ENCODE measurements at places on chromosomes 1 and 21. TPM values are rescaled to one million over a fixed set of nuclear protein-coding genes. Genes with fewer than 3 reads are reported as not detected.

- DNase-seq, result no peak
Measured at GRCh38 chr1:236836157-236836556, 41.1 kb downstream of the MTR start.

GRCh38 chr1:39509360-39510009 is 18.0 kb downstream of the BMP8A start:
- DNase-seq, result no peak

GRCh38 chr21:35075546-35075945 is 26.4 kb upstream of the RUNX1 start:
- no peak for DNase-seq

GRCh38 chr1:245418077-245418476 is 263.3 kb downstream of the KIF26B start:
- DNase-seq, result no peak

The HFM1 gene
- 4.6 TPM for total RNA-seq

GRCh38 chr1:167563579-167564246 is 10.2 kb upstream of the CREG1 start:
- DNase-seq, result no peak

DNA sequence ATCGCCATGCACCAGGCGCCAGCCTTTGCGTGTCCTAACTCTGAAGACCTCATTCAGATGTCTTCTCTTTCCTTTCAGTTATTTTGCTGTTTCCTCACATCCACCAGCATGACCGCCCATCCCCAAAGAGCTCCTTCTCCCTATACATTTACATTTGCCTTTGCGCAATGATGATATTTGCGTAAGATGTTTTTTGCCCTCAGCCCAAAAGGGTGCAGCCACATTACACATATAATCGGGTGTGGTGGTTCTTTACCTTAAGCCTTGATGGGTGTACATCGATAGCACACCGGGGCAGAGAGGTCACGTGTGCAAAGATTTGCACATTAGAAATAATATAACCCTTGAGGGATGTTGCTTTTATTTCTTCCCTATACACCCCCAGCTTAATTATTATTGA is 192.8 kb downstream of the HUNK start:
- DNase-seq, result no peak

DNA sequence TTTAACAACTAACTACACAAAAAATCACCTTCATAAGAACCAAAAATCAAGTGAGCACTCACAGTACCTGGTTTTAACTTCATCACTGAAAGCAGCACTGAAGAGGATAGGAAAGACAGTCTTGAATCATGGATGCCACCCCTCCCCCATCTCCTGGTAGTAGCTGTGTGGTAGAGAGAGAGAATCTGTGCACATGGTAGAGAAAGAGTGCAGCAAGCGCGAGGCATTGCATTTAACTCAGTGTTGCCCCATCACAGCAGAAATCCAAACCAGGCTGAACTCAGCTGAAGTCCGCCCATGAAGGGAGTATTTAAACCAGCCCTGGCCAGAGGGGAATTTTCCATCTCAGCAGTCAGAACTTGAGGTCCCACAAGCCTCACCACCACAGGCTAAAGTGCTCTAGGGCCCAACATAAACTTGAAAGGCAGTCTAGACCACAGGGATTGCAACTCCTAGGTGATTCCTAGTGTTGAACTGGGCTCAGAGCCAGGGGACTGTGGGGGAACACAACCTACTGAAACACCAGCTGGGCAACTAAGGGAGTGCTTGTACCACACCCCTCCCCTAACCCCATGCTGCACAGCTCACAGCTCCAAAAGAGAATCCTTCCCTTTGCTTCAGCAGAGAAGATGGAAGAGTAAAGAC is 38.4 kb downstream of the VAV3 start:
- DNase-seq, result no peak

The HHAT gene
- 3.8 TPM for total RNA-seq

DNA sequence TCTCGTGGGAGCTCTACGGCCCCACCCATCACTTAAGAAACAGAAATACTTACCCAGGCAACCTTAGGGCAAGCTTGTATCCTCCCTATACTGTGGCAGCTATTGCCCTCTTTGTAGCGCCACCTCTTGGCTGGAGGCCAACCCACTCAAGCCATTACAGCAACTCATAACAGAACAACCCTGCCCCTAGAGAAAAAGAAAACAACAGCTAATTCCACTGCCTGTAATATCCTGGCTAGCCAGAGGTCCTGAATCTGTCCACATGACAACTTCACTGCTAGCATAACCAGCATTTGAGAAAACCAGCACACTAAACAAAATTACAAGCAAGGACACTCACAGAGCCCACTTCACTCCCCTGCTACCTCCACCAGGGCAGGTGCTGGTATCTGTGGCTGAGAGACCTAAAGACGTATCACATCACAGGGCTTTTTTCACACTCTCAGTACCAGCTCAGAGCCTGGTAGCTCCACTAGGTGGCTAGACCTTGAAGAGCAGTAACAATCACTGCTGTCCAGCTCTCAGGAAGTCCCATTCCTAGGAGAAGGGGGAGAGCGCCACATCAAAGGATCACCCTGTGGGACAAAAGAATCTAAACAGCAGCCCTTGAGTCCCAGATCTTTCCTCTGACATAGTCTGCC is 14.5 kb upstream of the MX1 start:
- no peak for DNase-seq

DNA sequence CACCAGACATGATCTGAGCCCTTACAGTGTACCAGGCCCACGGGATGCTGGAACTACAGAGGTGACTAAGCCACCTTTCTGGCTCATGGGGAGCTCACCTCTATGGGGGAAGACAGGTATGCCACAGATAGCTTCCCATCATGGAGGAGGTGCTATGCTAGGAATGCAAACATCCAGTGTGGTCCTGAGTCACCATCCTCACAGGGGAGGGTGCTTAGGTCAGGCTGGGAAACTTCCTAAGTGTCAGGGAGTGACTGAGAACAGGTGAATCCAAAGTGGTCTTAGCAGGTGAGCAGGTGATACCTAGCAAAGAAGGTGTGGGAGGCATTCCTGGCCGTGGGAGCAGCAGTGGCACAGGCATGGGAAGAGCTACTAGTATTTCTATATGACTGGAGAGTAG is 8.6 kb upstream of the RASSF5 start:
- no peak for DNase-seq

The LRRC8C gene
- total RNA-seq, result 10.8 TPM

- DNase-seq, result no peak
Measured at GRCh38 chr1:202029171-202029665, 18.8 kb downstream of the ELF3 start.

The NIBAN1 gene
- total RNA-seq, result 44.2 TPM

DNA sequence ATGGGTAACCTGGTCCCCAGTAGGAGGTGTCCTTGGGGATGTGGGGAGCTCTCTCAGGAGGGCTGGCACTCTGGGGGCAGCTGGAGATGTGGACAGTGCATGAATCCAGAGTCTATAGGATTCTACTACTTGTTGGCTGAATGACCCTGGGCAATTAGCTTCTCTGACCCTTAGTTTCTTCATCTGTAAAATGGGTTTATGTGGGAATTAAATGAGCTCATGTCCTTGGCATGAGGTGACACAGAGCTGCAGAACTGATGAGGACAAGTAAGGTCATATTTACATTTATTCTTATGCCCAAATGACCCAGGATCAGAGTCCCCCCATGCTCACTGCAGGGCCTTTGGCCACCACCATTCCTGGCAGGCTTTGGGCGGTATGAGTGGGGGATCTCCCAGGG is 29.3 kb downstream of the FOXO6 start:
- DNase-seq, result no peak

GRCh38 chr1:7042322-7043190 is 257.3 kb downstream of the CAMTA1 start:
- no peak for DNase-seq

The UBE2U gene
- total RNA-seq, result not detected

DNA sequence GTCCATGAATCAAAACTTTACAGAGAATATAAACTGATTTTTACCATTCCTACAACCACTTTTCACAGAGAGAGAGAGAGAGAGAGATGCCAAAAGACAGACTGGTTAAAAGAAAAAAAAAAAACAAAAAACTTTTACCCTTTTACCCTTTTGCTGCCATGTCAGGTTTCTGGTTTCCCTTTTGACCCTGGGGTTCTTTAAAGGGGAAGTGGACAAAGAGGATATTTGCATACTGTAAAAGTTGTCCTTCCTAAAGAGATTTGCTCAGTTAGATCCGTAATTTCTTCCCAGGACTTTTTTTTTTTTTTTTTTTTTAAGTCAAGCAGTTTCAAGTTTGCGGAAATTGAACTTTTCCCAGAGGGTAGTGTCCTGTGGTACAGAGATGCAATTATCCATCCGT is 287.8 kb upstream of the RGS18 start:
- no peak for DNase-seq

- DNase-seq, result no peak
Measured at GRCh38 chr1:228163776-228164519, 1.7 kb upstream of the IBA57 start.

The OR2M3 gene
- total RNA-seq, result 0.29 TPM

The SPATC1L gene
- total RNA-seq, result 6.2 TPM
